Amniotic epithelial cell (primary cell): ENCODE measurements at places on chromosomes 2 and 18.

- no peak for DNase-seq
Measured at GRCh38 chr18:59536166-59536565, 161.1 kb downstream of the CCBE1 start.

DNA sequence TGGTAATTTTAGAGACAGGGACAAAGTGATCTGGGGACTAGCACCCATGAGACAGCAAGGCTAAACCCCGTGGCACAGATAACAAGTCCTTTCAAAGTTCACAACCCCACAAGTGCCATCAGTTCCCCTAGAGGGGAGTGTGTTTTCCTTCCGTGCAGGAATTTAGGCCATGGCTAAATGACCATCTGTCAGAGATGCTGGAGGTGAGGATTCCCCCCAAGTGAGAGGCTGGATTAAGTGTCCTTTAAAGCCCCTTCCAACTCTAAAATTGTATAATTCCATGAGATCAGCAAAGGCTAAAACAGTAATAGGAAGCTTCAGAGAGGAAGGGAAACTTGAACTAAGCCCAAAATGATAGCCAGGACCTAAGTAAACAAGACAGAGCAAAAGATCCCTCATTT lies 8.7 kb downstream of the FEZ2 start:
- no peak for DNase-seq

DNA sequence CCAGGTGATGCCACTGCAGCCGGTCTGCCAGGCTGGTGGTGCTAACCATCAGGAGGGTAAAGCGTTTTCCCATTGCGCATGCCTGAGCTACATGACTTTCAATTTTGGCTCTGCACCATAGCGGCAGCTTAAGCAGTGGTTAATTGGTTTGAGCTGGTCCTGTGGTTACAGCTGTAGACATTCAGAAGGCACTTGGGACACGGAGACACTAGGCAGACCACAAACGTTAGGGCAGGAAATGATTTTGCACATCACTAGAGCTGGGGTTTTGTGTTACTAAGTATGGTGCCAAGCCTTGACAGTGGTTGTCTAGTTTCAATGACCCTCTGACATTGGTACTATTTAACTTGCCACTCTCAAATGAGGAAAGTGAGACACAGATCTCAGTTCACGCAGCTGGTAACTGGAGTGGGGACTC lies 28.9 kb upstream of the CNOT11 start:
- no peak for DNase-seq

DNA sequence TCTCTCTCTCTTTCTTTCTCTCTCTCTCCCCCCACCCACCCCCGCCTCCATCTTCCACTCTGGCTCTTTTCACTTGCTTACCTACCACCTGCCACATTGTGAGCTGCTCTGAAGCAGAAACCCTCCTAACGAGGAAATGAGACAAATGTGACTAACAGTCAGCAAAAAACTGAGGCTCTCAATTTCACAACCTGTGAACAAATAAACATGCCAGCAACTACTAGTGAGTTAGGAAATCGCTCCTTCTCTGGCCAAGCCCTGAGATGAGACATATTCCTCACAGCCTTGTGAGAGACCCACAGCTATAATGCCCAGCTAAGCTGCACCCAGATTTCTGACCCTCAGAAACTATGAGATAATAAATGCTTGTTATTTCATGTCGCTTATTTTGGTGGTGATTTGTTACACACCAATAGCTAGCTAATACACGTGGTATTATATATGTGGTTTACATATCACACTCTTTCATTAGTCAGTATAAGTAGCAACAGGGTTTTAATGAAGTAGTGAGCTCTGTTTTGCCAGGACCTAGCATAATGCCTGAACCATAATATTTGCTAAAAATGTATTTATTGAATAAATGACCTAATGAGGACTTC lies 8.4 kb upstream of the ZNF521 start:
- DNase-seq, result peak; percentile 21

- DNase-seq, result no peak
Measured at GRCh38 chr2:119416299-119416923, 15.2 kb upstream of the TMEM37 start.
